ENCODE measurements at places on chromosomes 4 and X.

DNA sequence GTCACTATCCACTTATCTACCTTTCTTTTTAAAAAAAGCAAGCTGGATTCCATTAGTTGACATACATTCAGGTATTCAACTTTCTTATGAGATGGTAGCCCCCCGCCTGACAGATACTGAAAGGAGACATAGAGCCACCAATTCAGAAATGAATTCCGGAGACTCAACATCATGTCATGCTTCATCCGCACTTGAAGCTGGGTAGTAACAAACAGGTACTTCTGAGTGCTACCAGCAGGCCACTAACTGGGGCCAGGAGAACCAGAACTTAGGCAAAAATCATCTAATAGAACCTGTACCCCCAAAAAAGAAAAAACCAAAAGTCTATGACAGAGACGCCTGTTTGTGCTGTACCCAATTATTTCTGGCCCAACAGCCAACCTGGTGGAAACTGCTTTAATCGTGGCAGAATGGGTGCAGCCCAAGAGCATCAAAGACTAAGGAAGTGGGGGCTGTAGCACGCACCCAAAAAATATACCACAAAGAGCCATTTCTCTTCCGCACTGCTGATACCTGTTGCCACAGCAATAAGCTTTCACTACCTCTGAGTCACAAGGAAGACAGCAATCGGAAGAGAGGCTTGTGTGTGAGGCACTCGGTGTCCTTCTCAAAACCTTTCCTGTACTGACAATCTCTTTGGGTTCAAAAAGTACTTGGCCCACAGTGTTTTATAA is 84.8 kb downstream of the AFAP1 start:
- no peak for DNase-seq

DNA sequence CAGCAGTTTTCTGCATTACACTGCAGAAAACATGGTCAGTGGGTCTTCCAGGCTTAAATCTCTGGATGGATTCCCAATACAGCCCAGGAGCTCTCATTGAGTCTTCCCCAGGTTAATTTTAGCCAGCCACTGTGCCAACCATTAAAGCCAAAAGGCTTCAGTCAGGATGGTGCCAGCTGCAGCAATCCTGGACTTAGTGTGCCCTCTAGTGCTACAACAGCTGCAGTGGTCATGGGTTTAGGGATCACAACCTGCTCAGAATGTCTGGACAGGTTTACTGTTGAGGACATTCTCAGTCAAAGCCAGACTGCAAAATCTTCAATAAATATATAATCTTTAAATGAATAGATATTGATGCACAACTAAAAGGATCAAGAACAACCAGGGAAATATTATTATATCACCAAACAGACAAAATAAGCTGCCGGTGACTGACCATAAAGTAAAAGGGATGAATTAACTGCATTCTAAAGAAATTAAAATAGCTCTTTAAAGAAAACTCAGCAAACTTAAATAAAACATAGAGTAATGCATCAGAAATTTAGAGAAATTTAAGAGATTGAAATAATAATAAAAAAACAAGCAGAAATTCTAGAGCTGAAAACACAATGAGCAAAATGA is 639.9 kb downstream of the SPOCK3 start:
- peak; percentile 17 for DNase-seq

- DNase-seq = no peak
These were observed 109.6 kb downstream of the PACRGL start for GRCh38 chr4:20809812-20810211.

- DNase-seq = no peak
These were observed 81.1 kb upstream of the SH3RF1 start for GRCh38 chr4:169351872-169352271.

GRCh38 chr4:79917246-79917645 is 155.8 kb downstream of the ANTXR2 start:
- no peak for DNase-seq

- no peak for DNase-seq
These were observed 316.7 kb downstream of the RPA4 start for GRCh38 chrX:97200454-97200853.

DNA sequence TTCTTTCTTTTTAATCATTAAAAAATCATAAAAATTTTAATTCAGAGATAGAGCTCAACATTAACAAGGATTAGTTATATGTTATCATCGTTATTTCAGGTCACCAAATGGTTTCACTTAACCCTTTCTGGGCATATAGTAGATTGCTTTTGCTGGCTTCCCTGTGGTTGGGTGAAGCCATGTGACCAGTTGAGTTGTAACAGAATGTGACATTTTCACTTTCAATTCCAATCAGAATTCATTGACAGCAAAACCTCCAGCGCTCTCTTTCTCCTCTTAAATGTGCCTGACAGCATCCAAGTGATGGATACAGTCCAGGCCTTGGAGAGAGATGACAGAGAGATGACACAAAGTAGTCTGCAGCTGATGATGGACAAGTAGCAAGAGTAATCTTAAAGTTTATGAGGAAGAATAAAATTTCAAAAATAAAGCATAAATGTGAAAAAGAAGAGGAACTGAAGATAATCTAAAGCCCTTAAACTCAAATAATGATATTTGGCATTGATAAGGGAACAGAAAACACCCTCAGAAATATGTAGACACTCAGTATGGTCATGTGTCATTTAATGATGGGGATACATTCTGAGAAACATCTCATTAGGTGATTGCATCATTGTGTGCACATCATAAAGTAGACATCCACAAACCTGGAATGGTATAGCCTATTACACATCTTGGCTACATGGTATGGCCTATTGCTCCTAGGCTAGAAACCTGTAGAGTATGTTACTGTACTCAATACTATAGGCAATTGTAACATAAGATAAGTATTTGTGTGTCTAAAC is 92.3 kb upstream of the QRFPR start:
- no peak for DNase-seq

- no peak for DNase-seq
These were observed 89.1 kb upstream of the ADRA2C start for GRCh38 chr4:3676907-3677747.

DNA sequence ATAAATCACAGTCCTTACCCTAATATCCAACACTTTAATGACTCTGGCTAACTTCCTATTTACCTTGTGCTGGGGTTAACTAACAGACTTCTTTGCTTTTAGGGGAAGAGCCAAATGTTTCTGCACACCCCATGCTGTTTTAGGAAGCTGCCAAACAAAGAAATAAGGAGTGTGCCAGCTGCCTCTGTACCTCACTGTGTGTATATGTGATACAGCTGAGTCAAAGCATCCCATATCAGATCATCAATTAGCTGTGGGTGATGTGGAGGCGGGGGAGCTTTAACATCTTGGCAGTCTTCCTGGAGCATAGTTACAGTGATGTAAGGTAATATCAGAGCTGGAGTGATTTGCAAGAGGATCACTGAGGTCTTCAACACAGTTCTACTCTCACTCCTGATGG is 95.4 kb downstream of the COL25A1 start:
- DNase-seq = no peak

DNA sequence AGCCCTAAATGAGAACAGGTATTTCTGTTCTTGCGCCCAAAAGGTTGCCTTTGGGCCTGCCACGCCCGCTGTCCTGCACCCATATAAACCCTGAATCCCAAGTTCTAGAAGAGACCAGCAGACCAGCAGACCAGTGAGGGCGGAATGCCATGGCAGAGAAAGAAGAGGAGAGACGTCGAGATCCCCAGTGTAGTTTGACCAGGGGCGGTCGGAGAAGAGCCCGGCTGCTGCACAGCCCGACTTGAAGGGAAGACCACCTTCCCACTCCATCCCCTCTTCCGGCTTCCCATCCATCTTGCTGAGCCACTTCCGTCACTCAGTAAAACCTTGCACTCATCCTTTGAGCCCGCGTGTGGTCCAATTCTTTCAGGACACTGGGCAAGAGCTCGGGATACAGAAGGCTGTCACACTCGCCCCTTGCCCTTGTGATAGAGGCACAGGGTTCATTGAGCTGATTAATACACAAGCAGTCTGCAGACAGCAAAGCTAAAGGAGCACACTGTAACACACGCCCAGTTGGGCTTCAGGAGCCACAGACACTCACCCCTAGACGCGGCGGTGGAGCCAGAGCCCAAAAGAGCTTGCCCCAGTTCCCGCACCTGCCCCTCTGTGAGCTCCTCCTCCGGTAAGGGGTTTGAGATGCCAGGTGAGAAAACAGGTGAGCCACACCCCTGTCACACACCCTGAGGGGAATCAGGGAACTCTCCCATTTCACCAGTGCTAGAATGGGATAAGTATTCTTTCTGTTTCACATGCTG is 230.8 kb downstream of the PCDH10 start:
- DNase-seq = no peak

- no peak for DNase-seq
These were observed 212.4 kb upstream of the CASK start for GRCh38 chrX:42135583-42136228.

- DNase-seq = no peak
These were observed 30.9 kb downstream of the SH3TC1 start for GRCh38 chr4:8230033-8230432.

- no peak for DNase-seq
These were observed 15.4 kb downstream of the AMTN start for GRCh38 chr4:70533791-70534190.

GRCh38 chrX:118437283-118437682 is 58.3 kb upstream of the DOCK11 start:
- no peak for DNase-seq

GRCh38 chr4:128574706-128575105 is 234.8 kb upstream of the JADE1 start:
- DNase-seq = no peak

GRCh38 chr4:121791481-121791880 is 9.6 kb upstream of the EXOSC9 start:
- no peak for DNase-seq

DNA sequence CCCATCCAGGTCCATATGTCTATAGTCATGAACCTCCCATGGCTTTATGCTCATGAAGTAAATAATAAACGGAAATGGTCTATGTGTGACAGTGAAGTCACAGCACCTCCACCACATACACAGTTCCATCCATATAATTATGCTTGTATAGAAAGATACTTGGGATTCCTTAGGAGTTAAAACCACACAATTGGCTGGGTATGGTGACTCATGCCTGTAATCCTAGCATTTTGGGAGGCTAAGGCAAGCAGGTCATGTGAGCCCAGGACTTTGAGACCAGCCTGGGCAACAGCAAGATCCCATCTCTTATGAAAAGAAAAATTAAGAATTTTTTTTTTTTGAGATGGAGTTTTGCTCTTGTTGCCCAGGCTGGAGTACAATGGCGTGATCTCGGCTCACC is 55.6 kb upstream of the RBM47 start:
- DNase-seq = no peak

DNA sequence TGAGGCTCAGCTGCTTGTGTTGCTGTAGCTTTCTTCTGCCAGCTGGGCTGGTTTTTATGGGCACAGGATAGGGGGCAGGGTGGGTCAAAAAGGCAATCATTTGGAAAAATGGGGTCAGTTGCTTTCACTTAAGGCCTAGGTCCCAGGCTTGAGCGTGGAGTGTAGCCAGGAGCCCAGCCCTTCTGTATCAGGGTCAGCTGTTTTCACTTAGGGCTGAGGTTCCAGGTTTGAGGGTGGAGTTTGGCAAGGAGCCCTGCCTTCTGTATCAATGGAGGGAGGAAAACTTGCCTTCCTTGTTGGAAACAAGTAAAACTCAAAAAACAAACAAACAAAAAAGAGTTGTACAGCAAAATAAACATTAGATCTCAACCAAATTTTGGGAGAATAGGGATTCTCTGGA is 37.0 kb upstream of the UGT8 start:
- no peak for DNase-seq

- no peak for DNase-seq
These were observed 2.6 kb upstream of the OTUD4 start for GRCh38 chr4:145183023-145183422.

GRCh38 chrX:39886282-39886681 is 211.5 kb downstream of the BCOR start:
- DNase-seq = no peak

GRCh38 chr4:184473499-184474262 is 669 bp downstream of the IRF2 start:
- no peak for DNase-seq
